ENCODE measurements at places on chromosomes 11 and 22.

- no peak for DNase-seq
Measured at GRCh38 chr11:86519064-86519911, 144.6 kb downstream of the CCDC81 start.

DNA sequence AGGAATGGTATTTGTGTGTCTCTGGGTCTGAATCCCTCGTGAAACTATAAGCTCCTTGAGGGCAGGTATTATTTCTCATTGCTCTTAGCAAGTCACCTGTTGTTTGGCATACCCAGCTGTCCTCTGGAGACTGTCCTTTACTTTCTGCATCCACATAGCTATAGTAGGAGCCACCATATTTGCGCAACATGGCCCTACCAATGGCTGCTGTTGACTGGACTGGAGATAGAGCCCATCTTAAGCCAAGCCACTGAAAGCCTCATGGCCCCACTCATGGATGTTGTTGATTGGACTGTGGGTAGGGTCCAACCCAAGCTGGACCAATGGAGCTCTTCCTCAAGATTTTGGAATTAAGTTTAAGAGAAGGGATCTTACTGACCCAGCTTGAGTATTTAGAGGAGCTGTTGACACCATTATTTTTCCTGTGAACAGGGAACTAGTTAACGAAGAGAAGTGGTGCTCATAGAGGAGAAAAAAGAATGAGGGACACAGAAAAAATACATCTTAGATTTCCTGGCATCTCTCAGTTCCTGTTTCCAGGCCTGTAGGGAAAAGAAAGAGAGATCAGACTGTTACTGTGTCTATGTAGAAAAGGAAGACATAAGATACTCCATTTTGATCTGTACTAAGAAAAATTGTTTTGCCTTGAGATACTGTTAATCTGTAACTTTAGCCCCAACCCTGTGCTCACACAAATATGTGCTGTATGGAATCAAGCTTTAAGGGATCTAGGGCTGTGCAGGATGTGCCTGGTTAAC lies 47.2 kb downstream of the LRRC74B start:
- DNase-seq = no peak

DNA sequence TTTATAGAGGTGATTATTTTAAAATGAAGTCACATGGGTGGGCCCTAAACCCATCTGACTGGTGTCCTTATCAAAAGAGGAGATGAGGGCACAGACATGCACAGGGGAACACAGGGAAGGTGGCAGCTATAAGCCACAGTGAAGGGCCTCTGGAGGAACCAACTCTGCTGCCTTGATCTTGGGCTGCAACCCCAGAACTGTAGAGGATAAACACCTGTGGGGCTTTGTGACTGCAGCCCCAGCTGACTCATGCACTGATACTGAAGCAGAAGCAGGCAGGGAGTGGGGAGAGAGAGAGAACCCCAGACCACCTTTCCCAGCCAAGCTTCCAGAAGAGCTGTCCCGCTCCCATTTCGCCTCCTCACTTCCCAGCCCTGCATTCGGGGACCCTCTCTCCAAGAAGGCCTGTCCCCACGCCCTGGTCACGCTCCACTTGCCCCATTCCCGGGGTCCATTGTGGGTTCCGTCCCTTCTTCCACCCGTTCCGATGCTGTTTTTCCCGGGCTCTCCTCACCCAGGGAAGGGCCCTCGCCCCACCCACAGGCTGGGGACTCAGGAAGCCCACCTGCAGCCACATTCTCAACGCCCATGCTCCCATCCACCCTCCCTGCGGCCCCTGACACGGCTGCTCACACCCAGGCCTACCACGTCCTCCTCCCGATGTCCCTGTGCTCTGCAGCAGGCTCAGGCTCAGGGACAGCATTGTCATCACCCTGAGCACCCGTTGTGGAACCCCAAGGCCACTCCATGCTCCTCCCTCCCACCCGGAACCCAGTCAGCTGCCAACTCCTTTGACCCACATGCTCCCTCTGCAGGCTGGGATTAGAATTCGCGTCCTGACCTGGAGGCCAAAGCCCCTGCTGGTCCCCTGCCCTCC lies 90.8 kb upstream of the SHANK2 start:
- DNase-seq = peak; percentile 51

DNA sequence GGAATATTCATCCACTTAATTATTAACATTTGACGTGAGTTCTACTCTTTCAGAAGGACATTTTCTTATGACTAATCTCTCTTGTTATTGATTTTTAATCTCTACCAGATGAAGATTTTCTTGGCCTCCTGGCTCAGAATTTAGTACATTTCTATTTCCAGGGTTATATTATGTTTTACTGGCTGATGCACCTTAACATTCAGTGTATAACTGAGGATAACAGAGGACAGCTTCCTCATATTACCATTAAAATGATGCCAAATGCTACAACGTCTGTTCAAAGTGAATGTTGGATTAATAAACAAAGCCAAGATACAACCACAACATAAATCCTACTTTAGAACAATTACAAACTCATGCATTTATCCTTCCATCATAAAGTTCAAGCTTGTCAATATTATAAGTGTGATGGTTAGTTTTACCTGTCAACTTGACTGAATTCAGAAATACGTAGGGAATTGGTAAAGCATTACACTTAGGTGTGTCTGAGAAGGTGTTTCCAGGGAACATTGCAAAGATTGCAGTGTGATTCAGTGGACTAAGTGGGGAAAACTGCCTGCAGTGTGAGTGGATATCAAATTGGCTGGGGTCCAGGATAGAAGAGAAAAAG lies 485.2 kb downstream of the LRRC4C start:
- DNase-seq = no peak

- no peak for DNase-seq
Measured at GRCh38 chr11:1508491-1508891, 21.9 kb upstream of the MOB2 start.

GRCh38 chr11:122042981-122043380 lies 73.0 kb downstream of the BLID start:
- DNase-seq = no peak

- DNase-seq = no peak
Measured at GRCh38 chr11:90738799-90739198, 516.0 kb upstream of the CHORDC1 start.

DNA sequence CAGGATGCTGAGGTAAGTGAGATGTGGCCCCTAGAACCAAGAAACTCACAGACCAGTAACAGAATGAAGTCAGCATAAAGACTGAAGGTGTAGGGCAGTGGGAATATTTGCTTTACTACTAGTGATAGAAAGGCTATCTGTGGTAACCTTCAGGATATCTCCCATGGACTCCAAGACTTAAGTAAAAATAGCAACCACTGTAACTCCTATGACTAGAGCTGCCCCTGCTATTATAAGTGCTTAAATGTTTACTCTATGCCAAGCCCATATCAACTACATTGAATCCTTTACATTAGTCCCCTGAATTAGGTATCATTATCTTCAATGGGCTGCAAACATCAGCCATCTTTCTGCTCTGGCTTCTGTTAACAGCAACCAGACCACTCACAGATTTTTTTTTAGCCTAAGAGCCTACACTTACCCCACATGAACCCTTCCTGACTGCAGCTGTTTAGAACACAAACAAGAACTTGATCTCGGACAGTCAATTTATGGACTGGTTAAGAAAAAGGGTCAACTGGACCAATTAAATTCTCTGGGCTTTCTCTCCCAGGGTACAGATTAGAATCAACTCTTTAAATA lies 335.1 kb upstream of the API5 start:
- no peak for DNase-seq

DNA sequence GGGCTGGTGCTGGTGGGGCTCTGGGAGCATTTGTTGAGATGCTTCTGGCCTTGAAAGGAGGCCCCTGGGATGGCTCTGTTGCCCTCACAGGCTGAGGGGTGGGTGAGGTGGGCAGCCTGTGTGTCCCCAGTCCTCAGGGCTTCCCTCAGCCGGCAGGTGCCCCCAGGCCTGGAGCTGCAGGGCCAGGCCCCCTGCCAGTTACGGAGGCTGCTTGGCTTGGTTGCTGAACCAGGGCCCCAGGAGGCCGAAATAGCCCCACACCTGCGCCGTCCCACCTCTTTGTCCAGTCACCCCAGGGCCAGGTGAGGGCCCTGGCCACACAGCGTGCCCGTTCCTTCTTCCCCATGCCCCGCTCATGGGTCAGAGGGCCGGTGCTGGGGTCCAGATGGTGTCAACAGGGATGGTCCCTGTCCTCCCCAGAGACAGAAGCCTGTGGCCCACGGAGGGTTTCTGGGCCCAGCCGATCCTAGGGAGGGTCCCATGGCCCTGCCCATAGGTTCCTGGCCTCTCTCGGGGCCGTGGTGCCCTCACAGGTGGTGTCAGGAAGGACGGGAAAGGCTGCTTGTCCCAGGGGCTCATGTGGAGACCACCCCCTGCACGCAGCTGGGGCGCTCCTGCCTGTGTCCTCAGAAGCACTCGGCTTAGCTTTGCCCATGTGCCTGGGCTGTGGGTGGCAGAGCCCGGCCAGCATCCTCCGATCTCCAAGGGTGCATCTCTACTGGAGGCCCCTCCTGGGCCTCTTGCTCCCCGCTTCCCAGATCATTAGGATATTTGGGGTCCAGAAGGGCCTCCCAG lies 9.2 kb upstream of the TSSC4 start:
- DNase-seq = no peak

DNA sequence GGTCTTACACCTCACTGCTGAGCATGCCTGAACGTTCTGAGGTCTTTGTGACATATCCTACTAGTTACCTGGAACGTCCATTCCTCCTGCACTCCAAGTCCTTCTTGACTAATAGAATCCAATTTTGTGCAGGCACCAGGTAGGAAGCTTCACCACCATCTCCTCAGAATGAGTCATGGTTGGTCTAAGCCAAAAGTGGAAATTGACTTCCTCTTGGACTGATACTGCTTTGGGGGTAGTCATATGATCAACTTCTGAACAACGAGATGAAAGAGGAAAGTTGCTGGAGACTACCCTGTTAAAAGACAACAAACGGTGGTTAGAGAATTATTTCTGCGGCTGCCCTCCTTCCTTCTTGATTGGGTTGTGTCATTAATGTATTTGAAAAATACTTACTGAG lies 374.2 kb upstream of the LARGE1 start:
- DNase-seq = no peak

DNA sequence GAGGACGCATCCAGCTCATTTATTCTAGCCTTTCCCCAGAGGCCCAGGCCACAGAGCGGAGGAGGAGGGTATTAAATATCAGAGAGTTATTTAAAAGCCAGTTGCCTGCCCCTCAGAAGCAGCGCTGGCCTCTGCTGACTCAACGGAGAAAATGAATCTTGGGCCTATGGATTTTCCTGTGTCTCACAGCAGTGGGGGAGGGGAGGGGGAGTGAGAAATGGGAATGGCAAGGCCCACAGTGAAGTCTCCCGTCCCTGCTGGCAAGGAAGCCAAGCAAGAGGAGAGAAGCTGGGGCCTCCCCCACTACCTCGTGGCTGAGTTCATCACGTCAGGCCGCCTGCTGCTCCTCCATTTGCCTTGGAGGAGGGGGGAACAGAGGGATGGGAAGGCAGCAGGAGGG lies 4.5 kb upstream of the TPBGL start:
- no peak for DNase-seq

GRCh38 chr11:16832193-16832539 lies 93.7 kb downstream of the C11orf58 start:
- DNase-seq = no peak

DNA sequence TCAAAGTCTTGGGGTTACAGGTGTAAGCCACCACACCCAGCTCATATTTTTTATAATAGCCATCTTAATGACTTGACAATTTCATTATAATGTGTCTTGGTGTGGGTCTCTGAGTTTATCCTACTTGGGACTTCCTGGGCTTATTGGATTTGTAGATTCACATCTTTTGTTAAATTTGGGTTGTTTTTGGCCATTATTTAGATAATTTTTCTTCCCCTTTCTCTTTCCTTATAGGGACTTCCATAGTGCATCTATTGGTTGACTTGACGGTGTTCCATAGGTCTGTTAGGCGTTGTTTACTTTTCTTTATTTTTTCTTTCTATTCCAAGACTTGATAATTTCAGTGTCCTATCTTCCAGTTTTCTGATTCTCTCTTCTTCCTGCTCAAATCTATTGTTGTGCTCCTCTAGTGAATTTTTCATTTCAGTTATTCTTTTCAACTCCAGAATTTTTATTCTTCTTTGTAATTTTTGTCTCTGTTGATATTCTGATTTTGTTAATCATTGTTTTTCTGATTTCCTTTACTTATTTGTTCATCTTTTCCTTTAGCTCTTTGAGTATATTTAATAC lies 45.6 kb downstream of the RRM1 start:
- no peak for DNase-seq
